ENCODE measurements at places on chromosomes 12 and 14.

DNA sequence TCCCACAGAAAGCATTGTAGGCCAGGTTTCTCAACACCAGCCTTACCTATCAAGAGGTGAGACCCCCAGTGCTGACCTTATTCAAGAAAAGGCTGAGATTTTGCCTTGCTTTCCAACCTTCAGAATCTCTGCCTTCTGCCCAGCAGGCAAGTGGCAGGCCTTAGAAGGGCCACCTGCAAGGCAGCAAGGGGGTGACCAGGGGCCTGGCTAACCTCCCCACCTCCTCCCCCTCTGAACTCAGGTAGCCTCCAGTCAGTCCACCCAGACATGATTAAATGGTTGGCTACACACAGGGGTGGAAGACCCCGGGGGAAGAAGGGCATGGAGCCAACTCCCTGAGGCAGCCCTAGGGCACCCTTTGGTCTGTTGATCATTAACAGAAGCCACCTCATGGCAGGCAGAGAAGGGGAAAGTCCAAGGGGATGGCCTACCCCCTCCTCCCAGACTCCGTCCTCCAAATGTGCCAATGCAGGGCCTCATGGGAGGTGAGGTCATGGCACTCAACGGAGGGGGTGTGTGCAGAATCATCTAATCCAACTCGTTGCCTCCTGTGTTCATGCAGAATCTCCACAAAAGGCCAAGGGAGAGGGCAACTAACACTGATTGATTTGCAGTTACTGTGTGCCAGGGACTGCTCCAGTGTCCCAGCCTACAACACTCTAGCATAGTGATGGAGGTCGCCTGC lies 8.5 kb downstream of the ZFP36L1 start:
- no peak overlapping the region for H3K27ac ChIP-seq
- DNase-seq, result no peak
- H3K4me3 ChIP-seq, result no peak overlapping the region
- H3K27me3 ChIP-seq, result no peaks in the 10 kb centered on the region
- peaks cover 12% of the 10 kb centered on the region for H3K4me1 ChIP-seq

- peak; percentile 71 for DNase-seq
- H3K4me3 ChIP-seq, result no peak overlapping the region
- H3K27me3 ChIP-seq, result no peaks in the 10 kb centered on the region
- no peaks in the 10 kb centered on the region for H3K36me3 ChIP-seq
- H3K4me1 ChIP-seq, result no peaks in the 10 kb centered on the region
Measured at GRCh38 chr14:76710056-76711010, 50.9 kb upstream of the VASH1 start.

DNA sequence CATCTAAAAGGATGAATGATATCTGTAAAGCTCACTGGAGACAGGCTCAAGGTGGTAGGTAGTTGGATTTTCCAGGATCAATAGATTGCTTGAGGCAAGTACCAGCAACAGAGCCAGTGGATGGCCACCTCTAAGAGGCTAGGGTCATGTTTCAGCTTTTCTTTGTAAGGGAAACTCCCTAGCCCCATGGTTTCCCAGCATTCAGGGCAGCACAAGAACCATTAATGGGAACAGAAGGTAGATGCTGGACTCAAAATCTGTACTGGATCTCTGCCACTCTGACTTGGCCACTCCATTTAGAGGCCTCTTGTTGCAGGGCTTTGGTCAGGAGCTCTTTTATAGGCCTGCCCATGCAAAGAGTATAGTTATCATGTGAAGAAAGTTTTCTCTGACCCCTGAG lies 76.1 kb upstream of the DYRK2 start:
- H3K4me3 ChIP-seq, result no peak overlapping the region
- H3K4me1 ChIP-seq, result no peaks in the 10 kb centered on the region
- H3K36me3 ChIP-seq, result no peaks in the 10 kb centered on the region
- H3K27ac ChIP-seq, result no peak overlapping the region

DNA sequence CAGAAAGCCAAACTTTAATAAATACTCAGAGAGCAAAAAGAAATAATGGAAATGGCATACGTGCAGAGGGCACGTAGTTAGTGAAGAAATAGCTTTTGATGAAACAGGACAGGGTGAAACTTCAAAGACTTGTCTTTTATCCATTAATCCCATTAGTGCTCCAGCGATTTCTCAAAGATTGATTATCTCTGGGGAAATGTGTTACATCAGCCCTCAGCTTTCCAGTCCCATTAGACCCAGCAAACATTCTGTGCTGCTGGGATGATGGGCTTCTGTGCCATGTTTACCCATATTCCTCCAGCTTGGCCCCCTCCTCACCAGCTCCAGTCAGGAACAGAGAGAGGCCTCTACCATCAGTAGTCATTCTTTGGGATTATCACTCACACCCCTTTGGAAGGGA lies 113.1 kb downstream of the CACNA1C start:
- H3K27ac ChIP-seq, result no peak overlapping the region
- no peaks in the 10 kb centered on the region for H3K4me1 ChIP-seq
- H3K36me3 ChIP-seq, result no peaks in the 10 kb centered on the region
- DNase-seq, result no peak
- H3K4me3 ChIP-seq, result no peak overlapping the region
- H3K27me3 ChIP-seq, result no peaks in the 10 kb centered on the region

DNA sequence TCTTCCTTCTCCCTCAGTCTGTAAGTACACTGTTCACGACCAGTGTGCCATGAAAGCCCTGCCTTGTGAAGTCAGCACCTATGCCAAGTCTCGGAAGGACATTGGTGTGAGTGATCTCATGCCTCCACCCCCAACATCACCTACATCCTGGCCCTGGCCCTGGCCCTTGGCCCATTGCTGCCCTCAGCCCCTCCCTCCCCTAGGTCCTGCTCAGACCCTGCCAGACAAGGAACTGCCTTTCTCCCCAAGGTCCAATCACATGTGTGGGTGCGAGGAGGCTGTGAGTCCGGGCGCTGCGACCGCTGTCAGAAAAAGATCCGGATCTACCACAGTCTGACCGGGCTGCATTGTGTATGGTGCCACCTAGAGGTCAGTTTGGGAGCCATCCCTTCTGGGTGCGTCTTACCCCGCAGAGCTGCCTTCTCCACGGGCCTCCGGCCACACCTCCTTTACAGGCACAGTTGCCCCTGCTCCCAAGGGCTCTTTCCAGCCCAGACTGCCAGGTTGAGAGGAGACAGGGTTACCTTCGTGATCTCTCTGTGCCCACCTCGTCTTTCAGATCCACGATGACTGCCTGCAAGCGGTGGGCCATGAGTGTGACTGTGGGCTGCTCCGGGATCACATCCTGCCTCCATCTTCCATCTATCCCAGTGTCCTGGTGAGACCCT lies 9.2 kb downstream of the DGKA start:
- peak overlapping the region; percentile 26 for H3K27ac ChIP-seq
- 0 out of 2 replicates have a peak overlapping the region, but pooled peaks have one; percentile 1 for H3K4me3 ChIP-seq
- no peaks in the 10 kb centered on the region for H3K36me3 ChIP-seq
- peaks cover 4% of the 10 kb centered on the region for H3K27me3 ChIP-seq
- DNase-seq, result peak; percentile 97

DNA sequence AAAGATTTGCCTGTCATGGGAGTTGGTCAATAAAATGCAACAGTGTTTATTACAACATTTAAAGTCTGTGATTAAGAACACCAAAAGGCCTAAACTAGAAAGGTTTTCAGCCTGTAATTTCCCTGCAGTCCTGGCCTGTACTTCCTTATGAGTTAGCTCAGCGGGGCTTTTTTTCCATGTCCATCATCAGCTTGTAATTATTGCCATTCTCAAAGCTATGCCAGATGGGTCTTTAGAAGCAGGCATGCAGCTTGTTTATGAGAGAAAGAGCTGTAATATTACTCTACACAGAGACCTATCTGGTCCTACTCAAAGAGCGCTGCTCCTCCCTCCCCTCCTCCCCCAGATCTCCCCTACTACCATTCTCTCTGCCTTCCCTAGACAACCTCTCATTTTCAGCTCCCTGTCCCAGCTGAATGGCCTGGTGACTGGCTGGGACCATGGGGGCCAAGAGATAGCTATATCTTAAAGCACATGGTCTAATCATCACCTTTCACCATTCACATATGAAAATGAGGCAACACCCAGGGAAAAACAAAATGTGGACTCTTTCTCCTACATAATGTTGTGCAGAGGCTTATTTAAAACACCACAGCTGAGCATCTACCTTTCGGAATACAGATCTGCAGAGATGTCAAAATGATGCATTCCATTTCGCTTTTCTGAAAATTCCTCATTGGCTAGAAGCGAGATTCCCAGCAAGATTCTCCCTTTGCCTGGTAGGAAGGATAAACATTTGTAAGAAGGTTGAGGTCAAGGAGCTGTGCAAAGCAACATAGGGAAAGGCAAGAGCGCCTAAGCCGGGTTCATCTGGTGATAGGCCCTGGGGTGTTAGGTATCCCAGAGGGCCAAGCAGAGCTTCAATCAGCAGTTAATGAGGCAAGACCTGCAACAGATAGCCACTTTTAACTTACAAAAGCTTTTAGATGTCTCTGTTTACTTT lies 209.7 kb upstream of the CDKN3 start:
- no peaks in the 10 kb centered on the region for H3K27me3 ChIP-seq
- DNase-seq, result no peak
- no peaks in the 10 kb centered on the region for H3K36me3 ChIP-seq
- no peak overlapping the region for H3K27ac ChIP-seq
- H3K4me1 ChIP-seq, result peaks cover 4% of the 10 kb centered on the region
- H3K4me3 ChIP-seq, result no peak overlapping the region

DNA sequence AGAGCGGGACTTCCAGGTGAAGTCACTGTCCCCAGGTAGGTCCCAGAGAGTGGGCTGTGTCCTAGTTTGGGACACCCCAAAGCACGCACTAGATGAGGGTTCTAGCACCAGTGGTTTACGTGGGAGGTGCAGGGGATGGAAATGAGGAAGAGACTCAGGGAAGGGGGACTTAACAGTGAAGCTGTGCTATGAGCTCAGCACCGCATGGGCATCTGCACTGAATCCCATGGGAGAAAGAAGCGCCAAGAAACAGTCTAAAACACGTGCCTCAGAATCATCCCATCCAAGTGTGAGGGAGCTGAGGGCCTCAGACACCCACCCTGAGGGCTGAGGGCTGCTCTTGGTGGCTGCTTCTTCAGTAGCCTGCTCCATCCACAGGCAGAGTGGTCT lies 71.5 kb upstream of the ZFP36L1 start:
- no peaks in the 10 kb centered on the region for H3K4me1 ChIP-seq
- no peak overlapping the region for H3K4me3 ChIP-seq
- no peak overlapping the region for H3K27ac ChIP-seq
- peaks cover 4% of the 10 kb centered on the region for H3K36me3 ChIP-seq
- DNase-seq, result no peak
- no peaks in the 10 kb centered on the region for H3K27me3 ChIP-seq

GRCh38 chr14:82704218-82704617 lies 1170.6 kb upstream of the SEL1L start:
- H3K4me1 ChIP-seq, result no peaks in the 10 kb centered on the region
- no peak for DNase-seq
- H3K4me3 ChIP-seq, result no peak overlapping the region
- no peaks in the 10 kb centered on the region for H3K36me3 ChIP-seq
- no peaks in the 10 kb centered on the region for H3K27me3 ChIP-seq
- H3K27ac ChIP-seq, result no peak overlapping the region

Data from GM23338 (cell line).